ENCODE measurements at places on chromosomes 11 and 22.

GRCh38 chr11:77183431-77183984, 55.5 kb downstream of the MYO7A start:
- no peak for DNase-seq

DNA sequence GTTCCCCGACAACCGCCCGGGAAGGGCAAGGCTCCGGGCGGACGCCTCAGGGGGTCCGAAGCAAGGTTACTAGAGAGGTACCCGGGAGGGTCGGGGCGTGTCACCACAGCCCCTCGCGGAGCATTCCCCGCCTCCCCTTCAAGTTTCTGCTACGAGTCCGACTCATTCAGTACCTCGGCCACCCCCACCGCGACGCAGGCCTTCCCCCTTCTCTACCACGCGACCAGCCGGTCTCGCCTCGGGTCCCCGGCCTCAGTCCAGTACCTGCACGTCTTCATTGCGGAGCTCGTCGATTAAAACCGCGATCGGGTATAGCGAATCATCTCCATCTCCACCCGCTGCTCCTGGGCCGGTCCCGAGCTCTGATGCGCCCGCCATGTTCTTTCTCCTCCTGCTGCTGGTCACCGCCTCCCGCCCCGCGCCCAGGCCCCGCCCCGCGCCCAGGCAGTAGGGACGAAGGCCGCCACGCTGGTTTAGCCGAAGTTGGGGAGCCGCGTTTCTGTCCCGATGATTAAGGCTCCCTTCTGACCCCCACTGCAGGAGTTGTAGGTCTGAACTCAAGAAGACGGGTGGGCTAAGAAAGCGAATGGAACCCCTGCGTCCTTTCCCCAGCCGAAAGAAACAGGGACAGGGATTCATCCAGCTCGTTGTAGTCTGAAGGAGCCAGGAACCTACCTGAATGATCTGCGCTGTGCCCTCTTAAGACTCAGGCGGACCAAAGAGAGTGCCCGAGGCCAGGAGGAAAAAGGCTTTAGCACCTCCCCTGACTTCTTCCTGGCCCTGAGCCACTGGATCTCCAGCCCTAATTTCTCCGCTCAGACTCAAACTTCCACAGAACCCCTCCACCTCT, at the start of gene PPP2R1B:
TSS of gene PPP2R1B (minus strand) at position 406 of the 850 bp plus-strand sequence. CDS start at position 378, 28 bp downstream.
- DNase-seq = peak; percentile 88

- DNase-seq = no peak
Measured at GRCh38 chr11:12241971-12242672, 131.7 kb downstream of the MICAL2 start.

DNA sequence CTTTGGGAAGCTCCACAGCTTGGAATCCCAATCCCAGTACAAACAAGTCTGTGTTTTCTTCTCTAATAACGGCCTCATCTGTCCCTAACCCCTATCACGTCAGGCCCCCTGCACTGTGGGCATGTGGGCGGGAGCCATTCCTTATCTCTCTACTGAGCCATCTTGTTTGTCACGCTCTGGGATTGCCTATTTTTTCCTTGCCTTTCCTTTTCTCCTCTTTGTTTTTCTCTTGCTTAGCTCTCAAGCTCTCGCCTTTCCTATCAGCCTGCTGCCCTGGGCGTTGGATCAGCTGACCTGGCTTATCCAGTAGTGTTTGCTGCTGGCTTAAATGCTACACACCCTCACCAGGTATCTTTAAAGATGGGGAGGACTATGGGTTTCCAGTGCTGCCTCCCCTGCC, 35.8 kb downstream of the ARHGAP1 start:
- DNase-seq = no peak

DNA sequence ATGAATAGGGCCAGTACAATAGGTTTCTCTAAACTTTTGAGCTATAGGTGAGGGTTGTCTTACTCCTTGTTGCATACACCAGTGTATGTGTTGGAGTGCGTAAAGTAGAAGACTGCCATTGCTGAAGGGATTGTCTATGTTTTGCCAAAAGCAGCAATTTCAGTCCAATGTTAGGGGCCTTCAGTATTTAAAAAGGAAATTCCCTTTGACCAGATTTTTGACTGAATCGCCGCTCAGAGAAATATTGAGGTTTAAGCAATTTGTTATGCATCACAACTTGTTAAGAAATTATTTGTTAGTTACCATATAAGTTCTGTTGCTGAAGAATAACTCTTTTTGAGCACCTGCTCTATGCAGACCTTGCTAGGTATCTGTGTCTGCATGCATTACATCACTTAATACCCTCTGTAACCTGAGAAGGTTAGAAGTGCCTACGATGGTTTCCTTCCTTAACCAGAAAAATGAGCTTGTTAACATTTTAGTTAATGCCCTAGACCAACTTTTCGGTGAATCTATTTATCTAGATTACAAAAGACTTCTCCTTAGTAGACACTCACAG, 33.9 kb downstream of the MMP20 start:
- DNase-seq = no peak

- DNase-seq = peak; percentile 73
Measured at GRCh38 chr11:75275581-75275980, 35.0 kb downstream of the TPBGL start.

DNA sequence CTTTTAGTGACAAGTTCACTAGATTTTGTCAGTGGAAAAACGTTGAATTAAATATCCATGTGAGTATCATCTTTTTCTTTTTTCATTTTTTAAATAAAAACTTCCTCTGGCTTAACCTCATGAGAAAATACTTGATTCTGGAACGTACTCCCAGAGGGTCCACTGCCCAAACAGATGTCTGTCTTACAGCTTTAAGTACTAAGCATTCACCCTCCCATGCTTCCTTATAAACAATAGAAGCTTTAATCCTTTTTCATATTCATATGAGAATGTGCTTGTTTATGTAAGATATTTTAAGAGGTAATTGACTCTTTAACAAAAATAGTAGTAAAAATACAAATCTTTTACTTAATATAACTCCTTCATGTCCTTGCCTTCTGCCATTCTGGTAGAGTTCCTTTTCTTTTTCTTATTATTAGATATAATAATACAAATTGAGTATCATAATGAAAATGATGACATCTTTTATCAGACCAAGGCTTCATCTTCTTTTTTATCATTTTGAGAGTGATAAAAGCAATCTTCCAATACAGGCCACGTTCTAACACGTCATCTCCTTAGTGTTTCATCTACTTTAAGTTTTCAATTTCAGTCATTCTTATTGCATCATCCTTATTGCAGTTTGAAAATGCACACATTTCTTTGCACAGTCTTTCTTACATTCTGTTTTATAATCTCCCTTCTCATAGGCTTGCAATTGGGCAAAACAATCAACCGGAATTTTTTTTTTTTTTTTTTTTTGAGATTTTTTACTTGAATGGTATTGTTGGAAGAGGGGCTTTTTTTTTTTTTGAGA, 69.5 kb upstream of the MYO18B start:
- DNase-seq = no peak

DNA sequence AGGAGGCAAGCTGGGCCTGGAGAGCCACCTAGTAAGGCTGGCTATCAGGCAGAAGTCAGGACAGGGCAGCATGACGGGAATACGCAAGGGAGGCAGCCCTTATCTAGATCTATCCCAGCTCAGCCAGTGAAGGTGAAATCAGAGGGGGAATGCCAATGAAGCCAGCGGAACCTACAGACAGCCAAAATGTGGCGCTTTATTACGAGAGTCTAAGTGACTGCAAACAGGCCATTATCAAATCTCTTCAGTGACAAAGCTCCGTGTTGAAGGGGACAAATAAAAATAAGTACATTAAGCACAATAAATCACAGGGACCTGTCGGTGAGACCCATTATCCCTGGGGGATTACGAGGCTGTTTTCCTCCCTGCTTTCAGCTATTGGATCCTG, 22.8 kb downstream of the LARGE1 start:
- no peak for DNase-seq

- DNase-seq = no peak
Measured at GRCh38 chr11:2732261-2732939, 32.6 kb upstream of the KCNQ1OT1 start.

DNA sequence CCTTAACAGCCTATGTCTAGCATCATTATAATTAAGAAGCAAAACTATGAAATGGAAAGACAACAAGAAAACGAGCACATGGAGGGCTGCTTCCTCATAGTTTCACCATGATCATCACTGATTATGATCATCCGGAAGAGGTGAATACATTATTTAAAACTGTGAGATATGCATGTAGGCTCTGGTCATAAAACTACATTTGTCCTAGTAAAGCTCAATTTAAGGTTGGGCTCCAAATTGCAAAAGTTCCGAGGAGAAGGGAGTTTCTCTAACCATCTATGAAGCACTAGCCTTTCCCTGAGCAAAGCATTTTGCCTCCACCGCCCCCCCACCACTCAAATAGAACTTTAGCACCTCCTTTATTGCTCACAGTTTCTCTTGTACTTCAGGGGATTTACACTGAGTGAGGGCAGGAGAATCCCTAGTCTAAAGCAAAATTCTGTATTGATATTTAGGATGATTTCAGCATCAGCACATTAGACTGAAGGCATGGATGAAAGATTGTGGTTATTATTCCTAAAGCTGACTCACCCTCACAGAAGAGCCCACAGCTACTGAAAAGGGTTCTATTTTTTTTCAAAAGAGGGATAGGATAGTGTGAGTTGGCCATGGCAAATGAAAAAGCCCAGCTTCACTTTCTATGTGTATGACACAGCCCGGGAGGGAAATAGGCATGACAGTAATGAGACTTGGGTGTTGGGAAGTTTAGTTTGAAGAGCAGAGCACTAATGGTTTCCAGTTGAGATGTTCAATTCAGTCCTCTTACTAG, 203.4 kb downstream of the CADM1 start:
- no peak for DNase-seq

- DNase-seq = peak; percentile 48
Measured at GRCh38 chr11:396511-396947, 2.5 kb downstream of the PKP3 start.

DNA sequence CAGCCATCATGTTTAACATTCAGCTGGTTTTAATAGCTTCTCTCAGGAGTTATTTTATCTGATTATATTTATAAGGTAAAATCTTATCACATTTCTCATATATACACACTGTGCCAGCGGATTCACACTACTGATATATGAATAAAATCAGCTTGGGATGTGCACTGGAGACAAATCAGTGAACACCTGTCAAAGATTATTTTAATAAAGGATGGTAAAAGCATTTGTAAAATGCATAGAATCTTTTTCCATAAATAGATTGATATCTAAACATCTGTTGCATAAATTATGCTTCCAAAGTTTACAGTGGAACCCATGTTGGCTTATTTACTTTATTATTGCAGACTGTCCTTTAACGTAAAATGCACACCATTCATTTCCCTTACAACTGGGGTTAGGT, 1125.8 kb upstream of the CNTN5 start:
- DNase-seq = no peak

DNA sequence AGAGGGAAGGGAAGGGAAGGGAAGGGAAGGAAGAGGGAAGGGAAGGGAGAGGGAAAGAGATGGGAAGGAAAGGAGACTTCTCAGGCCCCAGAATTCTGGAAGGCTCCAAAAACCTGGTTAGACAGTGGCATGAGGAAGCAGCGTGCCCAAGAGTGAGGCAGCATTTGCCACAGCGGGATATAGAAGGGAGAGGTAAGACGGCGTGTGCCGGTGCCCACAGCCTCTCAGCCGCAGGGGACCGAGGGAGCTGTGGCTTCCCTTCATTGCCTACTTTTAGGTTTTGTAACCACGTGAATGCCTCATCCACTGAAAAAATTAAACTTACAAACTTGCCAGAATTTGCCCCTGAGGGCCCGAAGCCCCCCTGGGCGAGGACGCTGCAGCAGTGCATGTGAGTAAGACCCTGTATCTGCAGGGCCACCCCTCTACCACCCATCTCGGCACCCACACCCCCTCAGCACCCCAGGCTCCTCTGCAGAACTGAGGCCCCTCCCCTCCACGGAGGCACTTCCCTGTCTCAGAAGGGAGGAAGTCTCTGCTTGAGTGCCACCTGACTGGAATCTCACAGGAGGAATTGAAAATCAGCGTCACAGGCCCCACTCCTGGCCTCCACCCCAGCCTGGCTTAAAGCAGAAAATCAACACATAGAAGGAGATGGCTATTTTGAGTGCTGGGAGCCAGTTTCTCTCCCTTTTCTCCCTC, 58.1 kb downstream of the LINC01488 start:
- peak; percentile 82 for DNase-seq

DNA sequence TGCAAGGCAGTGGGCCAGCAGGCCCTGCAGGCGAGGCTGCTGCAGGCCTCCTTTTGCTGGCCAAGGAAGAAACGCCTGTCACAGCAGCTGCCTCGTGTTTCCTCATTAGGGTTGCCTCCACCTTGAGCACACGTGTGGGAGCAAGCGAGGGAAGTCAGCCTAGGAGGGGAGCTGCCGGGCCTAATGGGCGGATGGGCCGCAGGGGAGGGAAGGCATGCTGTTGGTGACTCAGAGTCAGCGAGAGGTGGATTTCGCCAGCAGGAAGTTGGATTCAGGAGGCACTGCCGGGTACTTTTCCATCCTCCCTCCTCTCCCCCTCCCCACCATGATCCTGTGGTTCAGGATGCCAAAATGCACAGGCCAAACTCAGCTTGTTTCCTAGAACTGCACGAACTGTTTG, 498.7 kb downstream of the METTL15 start:
- DNase-seq = no peak

- peak; percentile 69 for DNase-seq
Measured at GRCh38 chr11:96197801-96198701, 144.9 kb downstream of the MAML2 start.

GRCh38 chr22:34281738-34282137, 361.5 kb upstream of the LARGE1 start:
- DNase-seq = no peak

DNA sequence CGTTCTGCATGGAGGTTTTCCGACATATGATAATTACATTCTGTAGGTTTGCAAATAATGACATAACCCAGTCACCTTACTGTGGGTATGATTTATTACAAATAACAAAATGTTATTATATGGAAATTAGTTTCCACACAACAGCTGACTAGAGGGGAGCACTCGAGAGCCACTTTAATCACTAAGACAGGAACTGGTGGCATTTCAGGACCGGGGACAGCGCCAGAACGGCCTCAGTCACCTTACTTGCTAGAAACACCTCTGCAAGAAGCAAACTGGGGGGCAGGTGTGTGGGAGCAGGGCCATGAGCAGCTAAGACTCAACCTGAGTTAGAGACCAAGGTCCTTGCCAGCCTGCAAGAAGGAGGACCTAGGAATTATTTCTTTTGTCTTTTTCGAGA, 199.9 kb downstream of the DSCAML1 start:
- peak; percentile 37 for DNase-seq

DNA sequence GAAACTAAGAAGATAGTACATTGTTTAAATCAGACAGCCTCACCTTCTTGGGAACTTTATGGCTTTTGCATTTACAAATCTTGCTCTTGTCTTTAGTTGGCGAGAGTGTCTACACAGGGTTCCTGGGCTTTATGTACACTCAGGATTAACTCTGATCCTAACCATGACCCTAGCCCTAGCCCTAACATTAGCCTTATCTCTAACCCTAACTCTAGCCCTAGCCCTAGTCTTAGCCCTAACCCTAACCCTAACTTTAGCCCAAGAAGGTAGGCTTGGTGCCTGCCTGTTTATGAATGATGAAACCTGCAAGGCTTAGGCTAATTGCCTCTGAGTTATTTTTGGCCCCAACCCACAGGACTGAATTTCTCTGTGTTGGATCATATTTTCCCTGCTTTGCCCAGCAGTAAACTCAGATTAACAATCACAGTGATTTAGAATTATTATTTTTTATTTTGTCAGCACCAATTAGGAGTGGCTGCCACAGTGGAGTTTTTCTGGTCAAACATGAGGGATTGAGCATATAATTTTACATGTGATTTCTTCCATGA, 44.1 kb upstream of the OR9Q1 start:
- DNase-seq = no peak

- no peak for DNase-seq
Measured at GRCh38 chr11:123305601-123306375, 110.7 kb upstream of the CLMP start.

GRCh38 chr11:12204506-12204905, 94.1 kb downstream of the MICAL2 start:
- no peak for DNase-seq

- DNase-seq = no peak
Measured at GRCh38 chr11:12757416-12757815, 83.2 kb downstream of the TEAD1 start.

All from suppressor macrophage (primary cell).